NCI-H524 (cell line): ENCODE measurements at places on chromosomes 3 and 15.

DNA sequence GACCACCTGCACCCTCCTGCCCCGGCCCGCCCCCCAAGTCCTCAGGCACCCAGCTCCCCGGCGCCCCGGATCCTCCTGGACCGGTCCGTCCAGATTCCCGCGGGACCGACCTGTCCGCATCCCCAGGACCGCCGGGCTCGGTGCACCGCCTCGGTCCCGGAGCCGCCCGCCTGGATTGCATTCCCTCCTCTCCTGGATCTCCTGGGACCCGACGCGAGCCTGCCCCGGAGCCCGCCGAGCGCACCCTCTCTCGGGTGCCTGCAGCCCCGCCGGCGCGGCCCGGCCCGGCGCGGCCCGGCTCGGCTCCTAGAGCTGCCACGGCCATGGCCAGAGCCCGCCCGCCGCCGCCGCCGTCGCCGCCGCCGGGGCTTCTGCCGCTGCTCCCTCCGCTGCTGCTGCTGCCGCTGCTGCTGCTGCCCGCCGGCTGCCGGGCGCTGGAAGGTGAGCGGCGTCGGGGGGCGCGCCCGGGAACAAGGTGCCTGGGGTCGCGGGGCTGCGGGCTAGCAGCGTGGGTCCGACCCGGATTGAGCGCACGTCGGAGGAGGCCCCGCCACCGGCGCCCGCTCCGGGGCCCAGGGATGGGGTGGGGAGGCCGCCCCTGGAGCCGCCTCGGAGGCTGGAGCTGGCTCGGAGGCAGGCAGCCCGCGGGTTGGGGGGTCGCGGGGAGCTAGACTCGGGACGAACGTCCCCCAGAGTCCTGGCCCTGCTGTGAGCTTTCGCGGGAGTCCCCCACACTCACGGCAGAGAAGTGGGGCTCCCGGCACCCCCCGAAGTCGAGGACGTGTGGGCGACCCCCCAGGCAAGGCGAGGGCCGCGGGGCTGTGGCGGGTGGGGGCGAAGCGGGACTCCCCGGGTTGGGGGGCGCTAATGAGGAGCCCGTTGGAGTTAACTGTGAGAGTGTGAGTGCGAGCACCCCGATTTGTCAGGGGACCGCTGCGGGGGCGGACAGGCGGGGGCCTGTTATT is 610 bp downstream of the EPHB3 start:
- DNase-seq = no peak

DNA sequence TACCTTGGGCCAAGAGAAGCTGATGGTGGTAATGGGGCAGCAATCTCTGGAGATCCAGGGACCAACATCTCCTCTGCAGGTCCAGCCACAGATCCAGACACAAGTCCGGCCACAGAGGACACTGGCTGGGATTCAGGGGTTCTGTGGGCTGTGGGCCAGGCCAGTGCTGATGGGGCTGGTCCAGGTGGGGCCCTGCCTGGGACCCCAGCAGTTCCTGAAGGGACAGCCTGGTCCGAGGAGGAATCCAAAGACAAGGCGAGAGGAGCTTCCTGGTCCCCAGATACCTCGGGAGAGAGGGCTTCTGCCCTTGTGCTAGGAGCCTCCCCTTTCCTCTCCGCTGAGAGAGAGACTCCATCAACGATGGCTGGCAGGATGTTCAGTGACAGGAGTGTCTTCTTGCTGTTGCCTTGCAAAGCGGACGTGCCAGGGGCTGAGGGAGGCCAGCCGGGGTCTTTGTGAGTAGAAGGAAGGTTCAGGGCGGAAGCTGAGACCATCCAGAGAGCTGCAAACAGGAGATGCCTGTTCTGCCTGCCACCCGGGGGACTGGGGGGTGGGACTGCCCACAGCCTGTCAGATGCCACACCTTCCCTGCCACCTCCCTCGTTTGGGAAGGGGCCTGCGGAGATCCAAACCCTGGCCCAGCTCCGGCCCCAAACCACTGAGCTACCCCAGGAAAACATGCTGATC is 24.5 kb upstream of the GOLGA6C start:
- no peak for DNase-seq

DNA sequence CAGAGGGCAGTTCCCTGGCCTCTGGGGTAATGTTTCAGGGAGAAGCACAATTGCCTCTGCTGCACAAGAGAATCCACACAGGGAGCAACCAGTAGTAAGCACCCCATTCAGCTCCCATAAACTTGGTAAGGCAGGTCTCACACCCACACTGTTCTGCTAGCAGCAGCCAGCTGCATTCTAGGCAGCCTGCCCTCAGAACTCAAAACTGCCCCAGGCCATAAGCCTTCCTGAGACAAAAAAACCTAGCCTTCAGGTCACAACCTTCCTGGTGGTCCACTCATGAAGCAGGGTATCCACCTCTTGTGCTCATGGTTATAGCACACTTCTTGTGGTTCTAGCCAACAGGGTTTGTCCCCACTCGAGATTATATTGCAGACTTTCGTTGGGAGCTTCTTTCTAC is 33.7 kb upstream of the ABI3BP start:
- DNase-seq = no peak

- no peak for DNase-seq
Observed at GRCh38 chr15:62545467-62546227, 380.6 kb upstream of the C2CD4B start.

GRCh38 chr15:99651023-99651807 is 82.0 kb downstream of the LYSMD4 start:
- DNase-seq = no peak

DNA sequence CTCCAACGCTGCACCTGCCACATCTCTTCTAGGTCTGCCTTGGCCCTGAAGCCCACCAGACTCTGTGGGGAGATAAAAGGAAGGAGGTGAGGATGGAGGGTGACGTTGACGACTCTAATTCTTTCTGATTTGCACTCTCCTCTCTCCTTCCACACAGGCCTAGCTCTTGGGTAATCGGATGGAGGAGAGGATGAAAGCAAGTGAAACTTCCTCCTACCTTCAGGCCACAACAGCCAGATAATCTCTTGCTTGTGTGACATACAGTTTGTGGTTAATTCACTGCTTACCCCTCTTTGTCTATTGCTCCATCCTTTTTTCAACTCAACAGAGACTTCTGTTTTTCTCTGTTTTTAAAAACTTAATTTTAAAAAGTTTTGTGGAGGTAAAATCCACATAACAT is 208.1 kb downstream of the SV2B start:
- DNase-seq = no peak

- no peak for DNase-seq
Observed at GRCh38 chr15:48796930-48797329, 13.9 kb downstream of the CEP152 start.

GRCh38 chr3:45776611-45777010 is 19.7 kb downstream of the SLC6A20 start:
- no peak for DNase-seq

DNA sequence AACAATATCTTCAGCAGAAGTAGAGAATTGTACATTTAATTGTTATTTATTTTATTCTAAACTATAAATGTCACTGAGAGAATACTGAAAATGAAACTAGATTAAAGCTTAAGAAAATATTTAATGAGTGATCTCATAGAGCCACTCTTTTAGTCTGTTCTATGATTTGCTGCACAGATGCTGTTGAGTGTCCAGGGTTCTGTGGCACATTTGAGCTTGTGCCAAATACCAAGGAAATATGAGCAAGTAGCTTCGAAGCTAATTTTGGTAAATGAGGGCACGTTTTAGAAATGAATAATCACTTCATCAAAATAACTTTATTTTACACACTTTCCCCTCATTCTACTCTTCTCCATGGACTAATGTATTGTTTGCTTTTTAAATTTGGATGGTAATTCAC is 53.6 kb upstream of the THRB start:
- DNase-seq = no peak

DNA sequence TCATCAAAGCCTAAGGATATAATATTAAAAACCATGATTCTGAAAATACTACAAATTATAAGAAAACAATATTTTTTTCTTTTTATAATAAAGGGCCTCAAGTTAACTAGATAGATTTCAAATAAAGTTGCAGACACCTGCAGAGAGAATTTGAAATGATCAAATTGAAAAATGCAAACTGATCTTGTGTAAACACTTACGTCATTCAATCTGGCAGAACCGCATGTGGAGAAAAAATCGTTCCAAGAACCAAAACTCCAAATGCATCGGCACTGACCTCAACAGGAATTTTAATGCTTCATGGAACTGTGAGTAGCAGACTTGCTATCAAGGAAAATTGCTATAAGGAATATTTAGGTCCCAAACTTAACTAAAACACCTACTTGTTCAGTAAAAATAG is 17.2 kb downstream of the CPA3 start:
- DNase-seq = no peak

DNA sequence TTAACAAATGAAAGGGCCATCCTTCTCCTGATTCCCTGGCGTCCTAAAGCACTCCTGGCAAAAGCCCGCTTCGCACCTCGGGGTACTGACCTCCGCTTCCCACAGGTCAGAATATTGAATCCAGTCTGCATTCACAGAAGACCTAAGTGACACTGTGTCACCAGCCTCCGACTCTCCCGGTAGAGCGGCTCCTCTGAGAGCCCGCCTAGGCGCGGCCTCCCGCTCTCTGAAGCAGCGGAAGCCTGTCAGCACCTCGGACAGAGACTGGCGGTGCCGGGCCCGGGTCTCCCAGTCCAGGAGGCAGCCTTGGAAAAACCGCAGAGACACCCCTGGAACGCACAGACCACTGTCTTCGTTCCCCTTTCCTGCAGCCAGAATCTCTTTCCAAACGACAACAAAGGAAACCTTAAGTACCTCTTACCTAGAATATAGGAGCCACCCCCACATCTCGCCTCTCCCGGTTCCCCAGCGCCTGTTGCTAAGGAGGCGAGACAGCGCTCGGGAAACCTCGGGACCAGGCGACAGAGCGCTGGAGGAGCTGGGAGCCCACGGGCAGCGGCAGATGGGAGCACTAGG is 1.2 kb downstream of the GABRB3 start:
- peak; percentile 35 for DNase-seq

DNA sequence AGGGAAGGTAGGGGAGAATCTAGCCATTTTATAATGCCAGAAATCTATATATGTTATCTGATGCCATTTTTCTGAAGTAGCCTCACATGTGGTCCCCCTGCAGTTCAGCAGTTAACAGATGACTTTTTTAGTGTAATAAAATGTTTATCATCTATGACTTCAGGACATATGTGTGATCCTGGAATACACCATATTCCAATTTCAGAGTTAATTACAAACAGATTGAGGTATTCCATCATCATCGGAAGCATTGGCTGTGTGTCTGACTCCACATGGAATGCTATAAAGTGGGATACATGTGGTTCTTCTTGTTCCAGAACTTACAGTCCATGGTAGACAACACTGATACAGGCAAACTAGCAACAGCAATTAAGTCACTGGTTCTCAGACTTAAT is 45.9 kb upstream of the LIMD1 start:
- no peak for DNase-seq

GRCh38 chr15:68580026-68580882 is 1.5 kb downstream of the CORO2B start:
- no peak for DNase-seq

GRCh38 chr3:187616307-187616972 is 53.8 kb downstream of the SST start:
- peak; percentile 48 for DNase-seq

DNA sequence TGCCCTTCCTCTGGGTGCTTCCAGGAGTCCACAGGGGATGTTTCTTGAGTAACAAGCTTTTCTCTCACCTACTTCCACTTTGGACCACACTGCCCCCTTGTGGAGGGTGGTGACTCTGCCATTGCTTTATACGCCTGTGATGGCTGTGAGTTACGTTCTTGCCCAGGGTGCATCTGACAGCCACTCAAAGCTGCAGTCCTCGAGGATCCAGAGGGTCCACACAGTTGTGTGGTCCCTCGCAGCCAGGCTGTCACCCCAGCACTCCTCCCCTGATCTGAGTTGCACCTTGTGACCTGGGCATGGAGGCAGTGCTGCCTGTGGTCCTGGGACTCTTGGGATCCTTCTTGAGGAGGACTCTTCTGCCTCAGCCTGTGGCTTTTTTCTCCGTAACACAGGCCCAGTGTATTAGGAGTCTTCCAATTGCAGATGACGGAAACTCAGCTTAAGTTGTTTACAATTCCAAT is 23.4 kb downstream of the FOXL2 start:
- peak; percentile 89 for DNase-seq

DNA sequence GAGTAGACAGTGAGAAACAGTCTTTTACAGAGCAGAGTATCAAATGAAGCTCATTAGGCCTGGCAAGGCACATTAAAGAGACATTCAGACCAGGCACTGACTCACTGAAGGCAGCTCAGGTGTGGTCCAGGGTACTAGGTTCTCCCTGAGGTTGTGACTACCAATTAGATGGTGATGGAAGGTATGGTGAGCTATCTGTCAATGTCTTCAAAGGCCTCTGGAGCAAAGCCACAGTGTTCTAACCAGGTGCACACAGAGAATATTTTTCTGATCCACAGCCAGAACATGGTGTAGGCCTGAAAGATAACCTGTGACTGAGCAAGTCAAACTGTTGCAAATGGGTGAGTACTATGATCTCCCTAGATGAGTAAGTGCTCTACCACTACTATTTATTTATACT is 51.5 kb downstream of the EOMES start:
- no peak for DNase-seq

- DNase-seq = peak; percentile 11
Observed at GRCh38 chr15:48336940-48337339, 5.7 kb downstream of the DUT start.

DNA sequence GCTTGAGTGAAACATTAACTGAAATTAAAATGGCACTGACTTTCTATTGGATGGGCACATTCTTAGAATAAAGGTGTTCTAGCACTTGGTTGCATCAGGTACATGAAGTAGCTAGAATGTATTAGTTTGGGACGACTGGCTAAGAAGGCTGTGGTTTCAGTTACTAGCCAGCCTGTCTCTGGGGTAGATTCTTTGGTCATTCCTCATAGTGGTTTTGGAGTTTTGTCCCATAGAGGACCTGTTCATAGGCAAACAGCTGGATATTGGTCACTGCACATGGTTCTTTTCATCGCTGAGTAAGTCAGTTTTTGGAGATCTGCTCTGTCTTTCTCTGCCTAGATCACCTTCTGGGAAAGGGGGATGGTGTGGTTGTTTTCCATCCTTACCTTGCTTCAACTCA is 55.3 kb downstream of the ADAMTSL3 start:
- no peak for DNase-seq

- no peak for DNase-seq
Observed at GRCh38 chr3:159273070-159273469, 471.2 kb downstream of the MFSD1 start.

GRCh38 chr3:195566797-195567196 is 16.9 kb downstream of the APOD start:
- no peak for DNase-seq

DNA sequence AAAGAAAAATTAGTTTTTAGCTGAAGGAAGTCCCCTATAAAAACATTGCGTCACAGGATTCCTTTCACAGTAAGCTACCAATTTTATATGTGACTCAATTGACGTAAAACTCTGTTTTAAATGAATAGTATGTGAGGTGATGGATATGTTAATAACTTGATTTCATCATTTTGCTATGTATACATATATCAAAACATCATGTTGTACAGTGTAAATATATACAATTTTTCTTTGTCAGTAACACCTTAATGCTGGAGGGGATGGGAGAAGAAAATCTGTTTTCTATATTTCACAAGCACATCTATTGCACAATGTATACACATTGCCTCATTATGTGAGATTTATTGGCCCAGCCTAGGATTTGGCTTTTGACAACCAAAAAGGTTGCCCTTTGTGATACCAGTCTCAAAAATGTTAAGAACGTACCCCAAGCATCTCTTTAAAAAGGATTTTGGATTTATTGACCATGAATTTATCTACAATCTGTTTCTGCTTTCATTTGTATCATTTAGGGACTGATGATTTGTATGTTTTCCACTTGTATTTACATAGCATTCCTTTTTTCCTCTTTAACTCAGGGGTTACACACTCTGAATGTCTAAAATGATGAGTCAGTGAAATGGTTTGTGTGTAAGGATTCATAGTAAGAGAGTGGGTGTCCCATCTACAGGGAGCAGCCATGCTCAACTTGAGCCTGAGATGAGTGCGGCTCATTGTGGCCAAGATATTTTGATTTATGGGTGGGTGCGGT is 62.6 kb downstream of the CRTC3 start:
- DNase-seq = no peak
